ENCODE measurements at places on chromosomes 3 and 15.

- DNase-seq, result no peak
These were observed 744.7 kb downstream of the TUSC7 start for GRCh38 chr3:117454254-117454653.

- no peak for DNase-seq
These were observed 3.7 kb downstream of the IFT80 start for GRCh38 chr3:160395297-160395696.

DNA sequence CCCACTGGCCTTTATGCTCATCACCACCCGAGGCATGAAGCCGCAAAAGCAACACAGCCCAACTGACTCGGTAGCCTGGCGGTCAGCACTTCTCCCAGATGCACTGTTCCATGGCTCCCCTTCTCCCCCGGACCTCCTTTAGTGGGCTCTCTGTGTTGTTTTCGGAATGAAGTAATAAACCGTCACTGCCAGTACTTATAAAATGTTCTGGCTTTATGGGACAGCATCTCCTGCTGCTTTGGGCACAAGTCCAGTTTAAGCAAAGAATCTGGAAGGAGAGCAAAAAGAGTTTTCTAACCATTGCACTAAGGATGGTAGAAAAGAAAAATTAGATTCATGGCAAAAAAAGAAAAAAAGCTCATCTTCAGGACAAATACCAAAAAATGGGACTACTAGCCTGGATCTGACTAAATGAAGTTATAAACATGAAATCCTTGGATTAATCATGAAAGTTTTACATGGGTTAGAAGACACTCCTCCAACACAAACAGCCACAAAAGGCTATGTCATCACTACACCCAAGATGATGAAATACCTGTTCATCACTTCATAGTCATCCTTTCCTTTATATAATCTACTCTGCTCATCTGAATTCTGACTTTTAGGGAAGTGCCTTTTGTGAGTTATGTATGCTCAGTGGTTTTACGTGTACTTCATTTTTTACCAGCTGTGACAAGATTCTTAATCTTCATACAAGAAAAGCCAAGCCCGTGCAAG is 89.5 kb upstream of the UBE2E2 start:
- no peak for DNase-seq

GRCh38 chr3:39362192-39362591 is 21.0 kb upstream of the SLC25A38 start:
- DNase-seq, result no peak

GRCh38 chr15:92810418-92811138 is 89.5 kb upstream of the CHD2 start:
- DNase-seq, result no peak

DNA sequence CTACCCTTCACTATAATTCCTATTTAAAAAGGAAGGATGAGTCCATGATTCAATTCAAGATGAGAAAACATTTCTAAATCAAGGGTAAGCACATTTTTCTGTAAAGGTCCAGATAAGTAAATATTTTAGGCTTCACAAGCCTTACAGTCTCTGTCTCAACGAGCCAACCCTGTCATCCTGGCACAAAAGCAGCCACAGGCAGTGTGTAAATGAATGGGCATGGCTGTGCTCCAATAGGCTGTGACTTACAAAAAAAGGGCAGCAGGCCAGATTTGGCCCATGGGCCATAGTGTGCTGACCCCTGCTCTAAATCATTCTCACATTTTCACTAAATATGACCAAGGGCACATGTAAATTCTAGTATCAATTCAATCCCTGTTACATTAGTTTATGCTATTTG is 200.4 kb downstream of the WNT5A start:
- DNase-seq, result no peak

- no peak for DNase-seq
These were observed 3.9 kb downstream of the THBS1 start for GRCh38 chr15:39584662-39585388.

Measured in activated gamma-delta T cell treated with Interleukin-2 at 50 U/mL for 16 hours (primary cell).